ENCODE measurements at places on chromosomes 13 and 19. TPM values are rescaled to one million over a fixed set of nuclear protein-coding genes. Genes with fewer than 3 reads are reported as not detected.

ANGPTL8 gene
- total RNA-seq, result 1.3 TPM

ADGRE3 gene
- not detected for total RNA-seq

VMAC gene
- 2.6 TPM for total RNA-seq

ZNF223 gene
- 4.2 TPM for total RNA-seq

SLC6A16 gene
- total RNA-seq, result 0.90 TPM

PLPPR3 gene
- not detected for total RNA-seq

ZNF90 gene
- 0.79 TPM for total RNA-seq

DPY19L3 gene
- total RNA-seq, result 14.6 TPM

ZNF729 gene
- not detected for total RNA-seq

CPT1C gene
- total RNA-seq, result 1.2 TPM

OR10H2 gene
- total RNA-seq, result not detected

SIGLEC11 gene
- 2.2 TPM for total RNA-seq

Data from right atrium auricular region (tissue), 2 donors.